ENCODE measurements at places on chromosomes 6 and 20.

- H3K36me3 ChIP-seq: peaks cover under 1% of the 10 kb centered on the region
- no peak for DNase-seq
- H3K4me3 ChIP-seq: no peak overlapping the region
- H3K27ac ChIP-seq: no peak overlapping the region
These were observed 69.0 kb upstream of the TMEM200A start for GRCh38 chr6:130296854-130297253.

DNA sequence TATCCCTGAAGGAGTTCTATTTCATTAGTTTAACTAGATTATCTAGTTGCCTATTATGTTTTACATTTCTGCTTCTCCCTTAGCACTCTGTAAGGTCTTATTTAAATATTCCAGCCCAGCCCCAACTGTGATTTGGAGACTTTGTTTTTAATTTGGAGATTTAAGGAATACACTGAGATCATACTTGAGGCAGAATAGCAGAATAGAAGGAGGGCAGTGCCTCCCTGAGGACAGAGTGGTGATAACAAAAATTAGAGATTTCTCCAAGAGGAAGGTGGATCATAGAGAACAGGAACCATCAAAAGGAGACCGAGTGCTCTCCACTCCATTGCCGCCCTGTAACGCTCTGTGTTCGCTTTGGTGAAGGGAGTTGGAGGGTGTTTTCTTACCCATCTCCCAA is 14.8 kb upstream of the CD164 start:
- DNase-seq: no peak
- no peaks in the 10 kb centered on the region for H3K27me3 ChIP-seq
- H3K4me1 ChIP-seq: peaks cover 4% of the 10 kb centered on the region
- peaks cover 2% of the 10 kb centered on the region for H3K36me3 ChIP-seq
- H3K27ac ChIP-seq: no peak overlapping the region

GRCh38 chr6:11662323-11662722 is 116.3 kb downstream of the ADTRP start:
- H3K36me3 ChIP-seq: peaks cover 7% of the 10 kb centered on the region
- no peak overlapping the region for H3K27ac ChIP-seq
- no peak overlapping the region for H3K4me3 ChIP-seq
- peaks cover 7% of the 10 kb centered on the region for H3K27me3 ChIP-seq
- H3K4me1 ChIP-seq: no peaks in the 10 kb centered on the region

DNA sequence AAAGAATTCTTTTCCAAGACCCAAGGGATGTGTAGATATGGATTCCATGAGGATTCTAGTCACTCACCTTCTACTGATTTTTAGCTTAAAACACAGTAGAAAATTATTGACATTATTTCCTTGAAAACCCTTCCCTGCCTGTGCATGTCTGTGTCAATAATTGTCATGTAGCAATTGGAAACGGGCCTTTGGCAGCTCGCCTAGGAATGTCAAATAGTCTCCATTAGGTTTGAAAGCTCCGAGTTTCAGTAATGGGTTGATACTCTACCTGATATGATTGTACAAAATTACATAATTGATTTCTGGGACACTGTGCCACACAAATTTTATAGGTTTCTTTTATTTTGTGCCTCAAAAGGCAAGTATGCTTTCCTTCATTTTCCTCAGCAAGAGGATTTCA is 515.2 kb upstream of the ARID1B start:
- H3K27me3 ChIP-seq: no peaks in the 10 kb centered on the region
- H3K4me1 ChIP-seq: no peaks in the 10 kb centered on the region
- no peak for DNase-seq
- no peak overlapping the region for H3K4me3 ChIP-seq
- H3K27ac ChIP-seq: no peak overlapping the region

DNA sequence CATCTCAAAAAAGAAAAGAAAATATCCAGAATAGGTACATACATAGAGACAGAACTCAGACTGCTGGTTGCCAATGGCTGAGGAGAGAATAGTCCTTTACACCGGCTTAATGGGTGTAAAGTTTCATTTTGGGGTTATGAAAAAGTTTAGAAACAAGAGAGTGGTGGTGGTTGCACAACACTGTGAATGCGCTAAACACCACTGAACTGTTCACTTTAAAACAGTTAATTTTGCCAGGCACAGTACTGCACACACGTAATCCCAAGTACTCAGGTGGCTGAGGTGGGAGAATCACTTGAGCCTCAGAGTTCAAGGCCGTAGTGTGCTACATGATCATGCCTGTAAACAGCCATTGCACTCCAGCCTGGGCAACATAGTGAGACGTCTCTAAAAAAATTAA is 7.6 kb downstream of the ILRUN start:
- DNase-seq: no peak
- H3K4me1 ChIP-seq: peaks cover 79% of the 10 kb centered on the region
- no peaks in the 10 kb centered on the region for H3K27me3 ChIP-seq

DNA sequence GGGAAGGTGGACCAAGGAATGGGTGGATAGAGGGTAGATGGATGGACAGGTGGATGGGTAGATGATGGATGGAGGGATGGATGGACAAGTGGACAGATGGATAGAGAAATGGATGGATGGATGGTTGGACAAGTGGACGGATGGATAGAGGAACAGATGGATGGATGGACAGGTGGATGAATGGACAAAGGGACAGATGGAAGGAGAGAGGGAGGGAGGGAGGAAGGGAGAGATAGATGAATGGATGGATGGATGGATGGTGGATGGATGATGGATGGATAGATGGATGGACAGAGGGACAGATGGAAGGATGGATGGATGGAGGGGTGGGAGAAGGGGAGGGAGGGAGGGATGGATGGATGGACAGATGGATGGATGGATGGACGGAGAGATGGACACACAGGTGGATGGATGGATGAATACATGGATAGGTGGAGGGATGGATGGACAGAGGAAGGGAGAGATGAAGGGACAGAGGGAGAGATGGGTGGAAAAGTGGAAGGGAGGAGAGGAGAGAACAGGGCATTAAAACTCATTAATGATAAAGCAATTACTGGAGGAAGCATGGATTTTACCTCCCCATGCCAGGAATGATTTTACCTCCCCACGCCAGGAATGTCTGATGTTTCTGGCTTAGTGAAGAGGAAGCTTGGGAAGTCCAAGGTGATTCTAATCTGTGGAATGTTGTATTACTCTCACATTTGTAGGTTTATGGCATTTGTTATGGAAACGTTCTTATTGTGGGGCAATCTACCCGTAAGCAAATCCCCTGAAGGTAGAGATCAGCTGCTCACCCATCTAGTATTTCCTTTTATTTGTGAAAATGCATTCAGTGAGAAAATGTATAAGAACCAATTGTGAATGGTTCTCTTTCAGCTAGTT is 383.3 kb downstream of the TAF4 start:
- DNase-seq: no peak
- no peak overlapping the region for H3K4me3 ChIP-seq
- H3K27me3 ChIP-seq: no peaks in the 10 kb centered on the region
- H3K4me1 ChIP-seq: no peaks in the 10 kb centered on the region

DNA sequence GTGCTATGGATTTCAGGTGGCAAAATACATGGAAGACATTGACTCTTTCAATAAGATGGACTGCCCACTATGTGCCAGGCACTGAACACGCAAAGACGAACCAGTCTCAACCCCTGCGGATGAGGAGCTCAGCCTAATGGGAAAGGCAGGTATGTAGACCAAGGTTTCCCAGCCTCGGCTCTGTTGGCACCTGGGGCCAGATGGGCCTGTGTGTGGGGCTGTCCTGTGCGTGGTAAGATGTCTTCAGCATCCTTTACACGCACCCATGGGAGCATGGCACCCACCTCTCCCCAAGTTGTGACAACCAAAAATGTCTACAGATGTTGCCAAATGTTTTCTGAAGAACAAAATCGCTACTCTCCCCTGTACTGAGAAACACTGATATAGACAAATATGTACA is 82.6 kb upstream of the FOXQ1 start:
- no peak for DNase-seq
- no peak overlapping the region for H3K27ac ChIP-seq
- peaks cover 11% of the 10 kb centered on the region for H3K27me3 ChIP-seq
- H3K4me1 ChIP-seq: no peaks in the 10 kb centered on the region
- no peaks in the 10 kb centered on the region for H3K36me3 ChIP-seq

DNA sequence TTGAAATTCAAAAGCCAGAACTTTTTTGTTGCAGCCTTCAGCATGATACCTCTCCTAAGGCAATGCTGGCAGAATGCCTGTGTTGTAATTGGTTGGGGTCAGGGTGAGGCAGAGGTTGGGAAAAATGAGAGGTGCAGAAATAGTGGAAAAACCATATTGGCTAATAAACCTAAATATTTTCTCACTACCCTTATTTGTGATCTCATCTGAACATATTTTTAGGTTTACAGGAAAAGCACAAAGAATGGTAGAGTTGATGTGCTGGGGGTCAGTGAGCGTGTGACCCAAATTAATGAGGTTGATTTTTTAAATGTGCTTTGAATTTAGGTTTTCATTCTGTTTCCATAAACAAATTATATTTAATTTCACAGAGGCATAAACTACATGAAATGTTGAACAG is 437.3 kb downstream of the HDGFL1 start:
- H3K27ac ChIP-seq: no peak overlapping the region
- no peaks in the 10 kb centered on the region for H3K36me3 ChIP-seq
- H3K27me3 ChIP-seq: peaks cover 3% of the 10 kb centered on the region
- DNase-seq: no peak

DNA sequence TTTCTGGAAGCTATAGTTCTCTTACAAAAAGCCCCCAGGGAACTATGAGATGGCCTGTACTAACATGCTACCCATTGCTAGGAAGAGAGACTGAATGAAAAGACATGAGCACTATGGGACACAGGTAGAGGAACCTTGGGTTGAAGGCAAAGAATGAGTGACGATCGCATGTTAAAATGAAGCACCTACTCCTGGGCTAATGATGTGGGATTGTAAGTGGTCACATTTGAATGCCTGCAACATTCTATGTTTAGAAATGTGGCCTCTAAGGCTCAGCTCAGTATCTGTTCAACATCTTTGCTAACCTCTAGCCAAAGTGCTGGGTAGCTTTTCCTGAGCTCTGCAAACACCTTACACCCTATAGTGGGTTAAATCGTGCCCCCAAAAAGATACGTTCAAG is 5.2 kb upstream of the ZC3H12D start:
- no peak overlapping the region for H3K4me3 ChIP-seq
- DNase-seq: no peak
- no peaks in the 10 kb centered on the region for H3K36me3 ChIP-seq
- peak overlapping the region; percentile 15 for H3K27ac ChIP-seq
- peaks cover 32% of the 10 kb centered on the region for H3K4me1 ChIP-seq

GRCh38 chr20:52459150-52459549 is 267.6 kb upstream of the ZFP64 start:
- H3K4me3 ChIP-seq: no peak overlapping the region
- H3K27ac ChIP-seq: no peak overlapping the region
- DNase-seq: no peak

- peaks cover 6% of the 10 kb centered on the region for H3K27me3 ChIP-seq
- no peaks in the 10 kb centered on the region for H3K36me3 ChIP-seq
- H3K27ac ChIP-seq: no peak overlapping the region
These were observed 22.5 kb upstream of the SRPK1 start for GRCh38 chr6:35943390-35943789.

DNA sequence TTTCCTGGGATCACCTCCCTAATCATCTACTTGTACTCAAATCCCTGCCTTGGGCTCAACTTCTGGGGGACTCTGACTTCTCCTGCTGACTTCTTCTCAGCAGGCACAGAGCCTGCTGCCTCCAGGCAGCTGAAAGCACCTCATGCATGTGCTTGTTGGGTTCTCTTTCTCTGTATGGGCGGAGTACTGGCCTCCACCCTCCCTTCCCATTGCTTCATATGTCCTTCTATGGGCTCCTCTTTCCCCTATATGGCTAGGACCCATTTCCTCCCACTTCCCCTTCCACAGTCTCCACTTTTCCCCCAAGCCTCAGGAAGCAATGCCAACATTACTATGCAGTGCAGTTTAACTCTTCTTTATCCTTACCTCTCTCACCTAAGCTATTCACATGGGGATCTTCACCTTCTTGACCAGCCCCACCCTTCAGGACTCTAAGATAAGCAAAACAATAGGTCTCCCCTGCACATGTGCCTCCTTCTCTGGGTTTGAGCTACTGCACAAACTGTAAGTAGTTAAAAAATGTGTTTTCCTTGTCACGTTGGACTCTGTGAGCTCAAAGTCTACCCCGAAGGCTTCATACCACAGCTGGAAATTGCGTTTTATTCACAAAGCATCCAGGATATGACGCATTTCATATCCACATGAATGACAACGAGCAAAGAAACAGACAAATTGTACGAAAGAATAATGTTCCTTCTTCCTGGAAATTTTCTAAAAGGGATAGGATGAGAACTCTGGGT is 93.7 kb downstream of the CDS2 start:
- H3K4me3 ChIP-seq: no peak overlapping the region
- H3K27me3 ChIP-seq: peaks cover 4% of the 10 kb centered on the region
- H3K36me3 ChIP-seq: no peaks in the 10 kb centered on the region
- no peak for DNase-seq
- peaks cover 2% of the 10 kb centered on the region for H3K4me1 ChIP-seq

DNA sequence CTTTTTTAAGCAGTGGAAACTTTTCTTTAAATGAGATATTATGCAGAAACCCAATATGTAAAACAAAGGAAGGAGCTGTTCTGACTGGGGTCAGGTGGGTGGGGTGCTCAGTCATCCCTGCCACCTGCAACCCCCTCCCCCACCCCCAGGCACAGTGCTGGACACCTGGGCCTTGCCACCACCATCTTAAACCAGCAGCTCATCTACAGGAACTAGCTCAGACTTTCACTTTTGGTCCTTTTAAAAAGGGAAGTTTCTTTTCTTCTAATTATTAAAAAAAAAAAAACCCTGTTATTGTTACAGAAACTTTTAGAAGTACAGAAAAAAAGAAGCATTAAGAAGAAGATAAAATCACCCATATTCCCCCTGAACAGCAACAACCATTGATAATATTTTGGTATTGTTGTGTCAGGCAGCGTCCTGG is 37.1 kb downstream of the PPP1R16B start:
- H3K27me3 ChIP-seq: no peaks in the 10 kb centered on the region
- peak overlapping the region; percentile 75 for H3K4me3 ChIP-seq
- no peak for DNase-seq
- H3K4me1 ChIP-seq: peaks cover 24% of the 10 kb centered on the region
- peaks cover 3% of the 10 kb centered on the region for H3K36me3 ChIP-seq
- peak overlapping the region; percentile 90 for H3K27ac ChIP-seq

DNA sequence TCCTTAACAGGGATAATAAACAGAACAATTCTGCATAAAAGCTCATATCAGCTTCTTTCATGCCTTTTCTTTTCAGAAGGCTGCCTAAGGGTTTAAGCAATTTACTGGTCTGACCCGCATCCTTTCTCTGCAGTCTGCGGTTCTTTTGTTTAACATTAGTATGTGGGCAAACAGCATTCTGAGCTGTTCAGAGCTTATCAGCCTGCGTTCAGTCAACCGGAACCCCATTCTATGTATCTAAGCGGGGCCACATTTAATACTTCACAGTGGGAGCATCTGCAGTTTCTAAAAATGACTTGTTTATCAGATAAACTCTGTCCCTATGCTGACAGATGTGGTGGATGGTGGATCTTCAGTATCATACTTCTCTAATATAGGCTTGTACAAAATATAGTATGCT is 758.9 kb upstream of the MMS22L start:
- H3K36me3 ChIP-seq: no peaks in the 10 kb centered on the region
- no peaks in the 10 kb centered on the region for H3K27me3 ChIP-seq
- no peak for DNase-seq
- no peaks in the 10 kb centered on the region for H3K4me1 ChIP-seq
- no peak overlapping the region for H3K27ac ChIP-seq

GRCh38 chr20:10065154-10065833 is 30.5 kb downstream of the ANKEF1 start:
- no peak overlapping the region for H3K27ac ChIP-seq
- peaks cover 15% of the 10 kb centered on the region for H3K27me3 ChIP-seq
- no peak overlapping the region for H3K4me3 ChIP-seq
- no peaks in the 10 kb centered on the region for H3K36me3 ChIP-seq
